ENCODE measurements at places on chromosomes 6 and 20.

DNA sequence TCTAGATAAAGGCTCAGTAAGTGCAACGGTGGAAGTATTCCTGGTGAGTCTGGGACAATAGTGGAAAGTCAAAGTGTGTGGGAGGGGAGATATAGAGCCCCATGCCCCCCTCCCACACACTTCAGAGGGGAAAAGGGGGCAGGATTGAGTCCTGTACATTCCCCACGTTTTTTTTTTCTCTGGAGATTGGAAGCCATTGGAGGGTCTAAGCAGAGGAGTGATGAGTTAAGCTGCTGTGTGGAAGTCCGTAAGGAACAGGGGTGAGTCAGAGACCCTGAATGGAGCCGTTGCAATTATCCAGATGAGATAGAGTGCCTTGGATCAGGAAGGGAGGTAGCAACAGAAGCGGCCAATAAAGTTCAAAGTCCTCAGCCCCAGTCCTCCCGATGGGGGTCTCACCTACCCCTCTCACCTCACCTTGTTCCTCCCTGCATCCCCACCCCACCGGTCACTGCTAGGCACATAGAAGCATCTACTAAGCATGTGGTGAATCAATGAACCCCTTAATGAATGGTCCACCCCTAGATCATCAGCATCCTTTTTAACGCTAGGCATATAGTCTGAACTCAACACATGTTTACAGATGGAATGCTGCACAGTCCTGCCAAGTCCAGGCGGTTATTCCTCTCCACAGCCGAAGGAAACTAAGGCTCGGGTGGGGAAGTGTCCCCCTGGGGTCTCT lies 662 bp upstream of the SLC9A8 start:
- no peak for DNase-seq

DNA sequence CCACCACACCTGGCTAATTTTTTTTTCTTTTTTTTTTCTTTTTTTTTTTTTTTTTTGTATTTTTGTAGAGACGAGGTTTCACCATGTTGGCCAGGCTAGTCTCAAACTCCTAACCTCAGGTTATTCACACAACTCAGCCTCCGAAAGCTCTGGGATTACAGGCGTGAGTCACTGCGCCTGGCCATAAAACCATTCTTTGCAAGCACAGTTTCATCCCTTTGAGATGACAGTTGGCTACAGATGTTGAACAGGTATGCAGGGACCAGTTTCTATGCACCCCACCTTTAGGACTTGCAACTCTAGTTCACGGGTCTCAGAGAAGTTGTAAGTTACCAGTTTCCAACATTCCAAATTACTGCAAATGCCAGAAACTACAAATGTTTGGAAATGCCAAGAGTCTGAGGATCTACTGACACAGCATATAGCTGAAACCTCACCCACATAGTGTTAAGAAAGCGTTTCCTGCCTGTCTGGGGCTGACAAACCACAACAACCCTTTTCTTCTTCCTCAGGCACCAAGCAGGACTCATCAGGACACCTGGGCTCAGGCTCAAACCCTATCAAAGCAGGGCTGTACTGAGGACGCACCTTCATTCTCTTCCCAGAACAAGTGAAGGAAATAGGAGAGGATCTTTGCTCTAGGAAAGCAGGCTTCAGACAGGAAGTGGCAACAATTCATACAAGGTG lies 22.9 kb downstream of the ARHGAP18 start:
- DNase-seq = no peak

DNA sequence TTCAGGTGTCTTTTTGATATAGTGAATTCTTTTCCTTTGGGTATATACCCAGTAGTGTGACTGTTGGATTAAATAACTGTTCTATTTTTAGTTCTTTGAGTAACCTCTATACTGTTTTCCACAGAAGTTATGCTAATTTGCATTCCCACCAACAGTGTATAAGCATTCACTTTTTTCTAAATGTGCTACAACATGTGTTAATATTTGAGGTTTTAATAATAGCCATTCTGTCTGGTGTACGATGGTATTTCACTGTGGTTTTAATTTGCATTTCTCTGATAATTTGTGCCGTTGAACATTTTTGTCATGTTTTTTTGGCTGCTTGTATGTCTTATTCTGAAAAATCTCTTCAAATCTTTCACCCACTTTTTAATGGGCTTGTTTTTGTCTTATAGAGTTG lies 563.5 kb downstream of the GRIK2 start:
- DNase-seq = no peak

DNA sequence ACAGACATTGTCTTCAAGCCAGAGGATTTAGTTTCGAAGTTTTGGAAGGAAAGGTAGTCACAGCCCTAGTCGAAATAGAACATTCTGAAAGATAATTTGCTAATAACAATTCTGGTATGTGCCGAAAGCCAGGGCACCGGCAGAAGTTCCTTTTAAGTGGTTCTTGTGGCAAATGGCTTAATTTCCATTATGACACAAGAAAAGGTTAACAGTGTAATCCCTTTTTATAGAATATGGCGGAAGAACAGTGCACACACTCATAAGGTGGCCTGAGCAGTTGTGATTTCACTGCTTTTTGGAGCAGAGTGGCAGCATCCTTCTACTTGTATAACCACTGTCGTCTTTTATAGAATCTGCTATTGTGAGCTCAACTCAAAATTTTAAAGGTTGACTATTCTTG lies 152.4 kb downstream of the SASH1 start:
- DNase-seq = no peak

DNA sequence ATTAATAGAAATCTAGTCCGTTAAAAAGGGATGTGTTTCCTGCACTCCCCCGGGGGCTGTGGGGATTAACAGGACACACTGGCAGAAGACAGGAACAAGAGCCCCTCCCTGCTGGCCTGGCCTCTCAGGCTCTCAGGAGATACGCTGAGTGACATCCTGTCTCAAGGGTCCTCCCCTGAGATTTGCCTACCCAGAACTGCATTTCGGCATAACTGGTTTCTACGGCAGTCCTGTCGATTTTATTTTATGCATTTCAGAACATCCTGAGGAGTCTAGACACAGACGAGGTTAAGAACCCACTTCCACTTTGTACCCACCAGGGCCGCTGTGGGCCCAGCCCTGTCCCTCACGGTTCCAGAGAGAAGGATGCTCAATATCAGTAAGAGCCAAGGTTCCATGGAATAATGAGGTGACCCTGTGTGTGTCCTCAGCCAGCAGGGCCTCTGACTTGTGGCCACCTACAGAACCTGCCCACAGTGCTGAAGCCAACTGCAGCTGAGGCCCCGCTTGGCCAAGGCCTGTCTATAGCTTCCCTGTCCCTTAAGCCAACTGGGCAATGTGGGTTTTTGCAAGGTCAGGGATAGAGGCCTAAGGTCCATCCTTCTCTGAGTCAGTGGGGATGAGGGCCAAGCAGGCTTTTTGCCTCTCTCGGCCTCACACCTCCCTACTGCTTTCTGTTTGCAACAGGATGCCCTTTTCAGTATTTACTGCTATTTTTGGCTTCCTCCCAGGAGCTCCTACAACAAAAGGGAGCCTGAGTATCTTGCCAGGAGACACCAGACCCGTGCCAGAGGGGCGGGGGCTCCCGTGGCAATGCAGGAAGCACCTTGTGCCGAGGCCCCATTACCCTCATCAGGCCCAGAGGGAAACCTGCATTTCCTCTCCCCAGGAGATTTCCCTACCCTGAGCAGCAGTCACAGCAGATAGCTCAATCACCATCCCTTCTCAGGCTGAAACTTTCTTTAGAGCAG lies 14.7 kb downstream of the UQCC2 start:
- DNase-seq = no peak

- no peak for DNase-seq
Observed at GRCh38 chr6:48736501-48737206, 625.7 kb upstream of the PTCHD4 start.

DNA sequence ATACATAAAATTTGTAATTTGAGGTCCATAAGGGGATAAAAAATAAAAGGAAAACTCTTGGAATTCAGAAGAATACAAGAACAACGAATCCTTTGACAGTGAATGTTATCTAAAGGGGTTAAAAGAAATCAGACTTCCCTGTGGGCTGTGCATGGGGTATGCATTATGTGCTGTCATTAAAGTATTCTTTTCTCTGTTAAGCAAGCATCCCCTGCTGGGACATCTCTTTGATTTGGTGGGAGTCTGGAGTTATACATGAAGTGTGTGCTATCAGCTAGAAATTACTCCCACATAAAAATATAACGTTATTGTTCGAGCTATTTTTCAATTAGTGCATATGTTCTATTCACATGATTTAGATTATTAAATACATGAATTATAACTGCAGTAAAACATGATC lies 195.2 kb downstream of the CENPW start:
- DNase-seq = no peak

- no peak for DNase-seq
Observed at GRCh38 chr20:32551693-32552092, 33.4 kb downstream of the NOL4L start.

DNA sequence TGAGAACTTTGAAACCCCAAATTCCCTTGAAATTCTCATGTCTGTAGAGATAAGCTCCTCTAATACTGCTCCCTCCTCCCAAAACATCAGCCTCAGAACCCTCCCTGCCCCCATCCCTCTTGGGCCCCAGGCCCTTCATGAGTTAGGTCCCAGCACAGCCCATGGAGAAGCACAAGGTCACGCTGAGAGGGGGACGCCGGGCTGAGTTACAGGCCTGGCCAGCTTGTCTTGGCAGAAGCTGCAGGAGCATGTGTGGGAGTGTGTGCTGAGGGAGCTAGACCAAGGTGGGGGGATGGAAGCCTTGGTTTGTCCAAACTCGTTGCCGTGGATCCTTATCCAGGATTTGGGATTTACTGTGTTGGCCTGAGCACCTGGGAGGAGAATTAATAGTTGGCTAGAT lies 8.5 kb upstream of the PTCRA start:
- no peak for DNase-seq

DNA sequence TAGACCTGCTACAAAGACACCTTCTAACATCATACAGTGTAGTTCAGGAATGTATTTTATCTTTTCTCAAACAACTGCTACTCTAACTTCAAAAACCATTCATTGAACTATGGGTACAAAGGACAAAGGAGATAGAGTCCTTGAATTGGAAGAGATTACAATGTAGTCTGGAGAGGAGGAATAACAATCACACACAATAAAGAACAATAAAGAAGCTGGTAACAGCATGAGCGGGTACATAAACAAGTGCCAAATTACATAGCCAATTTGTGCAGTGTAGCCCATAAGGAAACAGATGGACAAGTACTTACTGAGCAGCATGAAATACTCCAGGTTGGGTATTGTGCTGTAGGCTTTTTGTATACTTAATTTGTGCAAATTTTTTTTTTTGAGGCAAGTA lies 44.3 kb downstream of the OSTM1 start:
- no peak for DNase-seq

DNA sequence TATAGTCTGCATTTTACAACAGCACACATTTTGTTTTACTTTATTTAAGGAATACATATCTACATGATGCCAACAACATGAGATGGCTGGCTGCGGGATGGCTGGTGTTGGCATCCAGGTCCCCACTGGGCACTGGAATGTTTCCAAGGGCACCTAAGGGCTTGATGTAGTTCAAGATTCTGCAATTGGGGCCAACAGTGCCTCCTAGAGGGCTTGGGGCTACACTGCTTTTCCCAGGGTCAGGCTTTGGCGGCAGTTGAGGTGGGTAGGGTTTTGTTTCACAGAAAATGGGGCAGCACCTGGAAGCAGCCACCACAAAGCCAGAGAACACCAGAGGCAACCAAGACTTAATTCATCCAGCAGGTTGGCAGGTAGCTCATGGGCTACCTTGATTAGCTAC lies 202.2 kb upstream of the PRND start:
- peak; percentile 84 for DNase-seq

- no peak for DNase-seq
Observed at GRCh38 chr20:7022597-7022996, 255.1 kb downstream of the BMP2 start.

GRCh38 chr6:44285552-44286284 lies 15.5 kb downstream of the TMEM151B start:
- peak; percentile 65 for DNase-seq

GRCh38 chr20:2485661-2486060 lies 15.1 kb upstream of the SNRPB start:
- DNase-seq = no peak

DNA sequence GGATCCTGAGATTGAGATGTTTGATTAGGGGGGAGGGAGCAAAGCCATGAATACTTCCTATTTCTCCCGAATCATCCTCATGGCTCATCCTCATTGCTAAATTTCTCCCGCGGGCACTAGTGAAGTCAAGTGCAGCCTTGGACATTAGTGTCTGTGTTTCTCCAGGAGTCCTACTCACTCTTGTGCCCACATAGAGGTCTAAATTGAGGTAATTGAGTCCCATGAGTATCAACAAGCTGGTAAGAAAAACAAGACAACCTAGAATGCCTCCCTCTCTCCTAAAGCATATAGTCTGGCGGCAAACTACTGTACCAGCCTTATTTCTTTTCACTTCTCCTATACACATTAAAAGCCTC lies 420 bp downstream of the CENPQ start:
- DNase-seq = no peak

DNA sequence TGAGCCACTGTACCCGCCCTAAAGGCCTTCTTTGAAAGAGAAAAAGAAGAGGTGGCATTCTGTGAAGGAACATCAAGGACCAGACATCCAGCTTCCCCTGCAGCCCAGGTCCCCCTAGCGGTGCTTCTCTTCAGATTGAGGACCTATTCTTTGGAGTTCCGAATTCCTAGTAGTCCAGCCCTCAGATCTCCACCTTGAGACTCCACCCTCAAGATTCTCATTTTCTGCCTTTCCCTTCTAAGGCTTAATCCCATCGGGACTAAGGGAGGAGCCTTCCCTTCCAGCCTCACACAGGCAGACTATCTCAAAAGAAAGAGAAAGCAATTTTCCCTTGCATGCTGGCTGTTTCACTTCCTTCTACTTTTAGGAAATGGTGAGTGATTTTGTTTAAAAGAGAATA lies 32.5 kb downstream of the MUC22 start:
- DNase-seq = peak; percentile 21

DNA sequence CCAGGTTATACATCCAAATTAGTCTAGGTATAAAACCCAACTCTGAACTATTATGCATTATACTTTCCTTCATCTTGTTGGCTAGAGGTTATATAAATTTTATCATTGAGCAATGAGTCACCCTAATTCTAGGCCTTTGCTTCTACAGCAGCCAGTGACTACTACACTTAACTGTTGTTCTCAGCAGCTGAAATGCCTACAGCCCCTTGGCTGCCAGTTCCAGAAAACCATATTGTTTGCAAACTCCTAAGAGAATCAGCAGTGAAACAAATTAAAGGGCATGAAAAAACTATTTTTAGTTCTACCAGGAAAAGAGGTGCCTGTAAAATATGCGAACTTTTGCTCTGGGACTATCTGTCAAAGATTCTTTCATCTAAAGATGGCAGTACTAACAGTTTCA lies 292.8 kb downstream of the FRK start:
- DNase-seq = no peak

Measured in H1 (cell line).